ENCODE measurements at places on chromosomes 7 and 10.
A peak's percentile ranks its signal among the peaks of the same experiment; 100 is the strongest.

DNA sequence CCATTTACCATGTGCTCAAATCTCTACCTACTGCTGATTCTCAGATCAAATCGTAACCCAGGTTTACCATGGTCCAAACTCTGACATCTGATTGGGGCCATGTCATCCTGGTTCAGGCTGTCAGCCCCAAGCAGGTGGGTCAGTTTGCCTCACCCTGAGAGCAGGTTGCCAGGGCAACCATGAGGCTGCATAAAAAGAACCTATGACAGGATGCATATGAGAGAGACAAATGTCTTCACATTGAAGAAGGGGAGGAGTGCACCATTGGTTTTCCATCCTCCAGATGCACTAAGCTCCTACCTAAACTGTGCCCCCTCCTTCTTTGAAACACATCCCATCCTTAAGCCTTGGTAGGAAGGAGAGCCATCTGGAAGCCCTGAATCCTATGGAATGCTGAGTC, 10.2 kb downstream of the PRSS1 start:
- DNase-seq: no peak

GRCh38 chr10:77644557-77645243, 7.1 kb upstream of the KCNMA1 start:
- DNase-seq: no peak

DNA sequence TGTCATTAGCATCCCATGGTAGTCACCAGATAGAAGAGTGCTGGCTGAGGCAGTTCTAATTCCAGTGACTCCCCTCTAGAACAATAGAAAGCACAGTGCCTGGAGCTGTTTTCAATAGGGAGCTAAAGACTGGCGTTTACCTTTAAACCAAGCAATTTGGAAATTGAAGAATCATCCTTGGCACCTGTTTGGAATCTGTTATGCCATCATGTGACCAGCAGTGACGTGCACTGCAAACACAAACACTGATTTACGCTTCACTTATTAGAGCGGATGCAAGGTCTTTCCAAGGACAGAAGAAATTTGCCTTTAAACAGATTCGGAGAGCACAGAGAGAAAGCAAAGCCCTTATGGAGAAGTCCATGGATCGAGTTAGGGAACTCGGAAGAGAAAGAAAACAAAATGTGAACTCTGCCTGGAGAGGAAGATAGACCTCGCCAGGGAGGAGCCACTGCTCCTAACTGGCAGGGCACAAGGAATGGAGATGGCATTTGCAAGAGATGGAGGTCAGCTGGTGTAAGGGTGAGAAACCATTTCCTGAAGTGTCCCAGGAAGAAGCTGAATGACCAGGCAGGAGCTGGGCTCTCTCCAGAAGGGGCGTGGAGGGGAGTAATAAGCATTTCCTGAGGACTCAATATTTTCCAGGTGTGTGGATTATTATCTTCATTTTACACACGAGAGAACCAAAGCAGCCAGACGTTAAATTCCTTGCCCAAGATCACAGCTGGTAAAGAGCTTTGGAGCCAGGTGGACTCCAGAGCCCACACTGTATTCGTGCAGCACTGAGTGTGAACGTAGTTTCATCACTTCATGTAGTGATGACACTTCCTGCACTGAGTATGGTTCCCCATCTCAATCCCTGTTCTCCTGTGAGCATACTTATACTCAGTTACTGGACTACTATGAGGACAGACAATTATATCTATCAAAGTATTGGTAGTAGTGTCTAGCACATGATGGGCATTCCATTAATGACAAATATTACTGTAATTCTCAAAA, 97.7 kb downstream of the CUBN start:
- DNase-seq: no peak

DNA sequence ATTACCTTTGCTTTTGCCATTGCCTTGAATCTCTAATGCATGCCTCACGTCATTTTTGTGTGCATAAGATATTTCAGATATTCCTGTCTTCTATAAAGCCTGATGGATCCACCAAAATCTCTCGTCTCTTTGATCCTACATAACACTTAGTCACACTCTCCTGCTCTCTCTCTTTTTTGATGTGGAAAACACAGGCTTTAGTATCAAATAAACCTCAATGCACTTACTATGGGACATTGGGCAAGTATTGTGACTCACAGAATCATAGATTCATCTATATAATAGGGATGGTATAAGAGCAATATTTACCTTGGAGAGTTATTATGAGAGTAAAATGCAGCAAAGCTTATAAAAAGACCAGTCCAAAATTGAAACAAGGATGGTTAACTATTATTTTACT, 39.1 kb downstream of the DKK1 start:
- no peak for DNase-seq

GRCh38 chr10:25627606-25628005, 306.4 kb upstream of the MYO3A start:
- DNase-seq: no peak

DNA sequence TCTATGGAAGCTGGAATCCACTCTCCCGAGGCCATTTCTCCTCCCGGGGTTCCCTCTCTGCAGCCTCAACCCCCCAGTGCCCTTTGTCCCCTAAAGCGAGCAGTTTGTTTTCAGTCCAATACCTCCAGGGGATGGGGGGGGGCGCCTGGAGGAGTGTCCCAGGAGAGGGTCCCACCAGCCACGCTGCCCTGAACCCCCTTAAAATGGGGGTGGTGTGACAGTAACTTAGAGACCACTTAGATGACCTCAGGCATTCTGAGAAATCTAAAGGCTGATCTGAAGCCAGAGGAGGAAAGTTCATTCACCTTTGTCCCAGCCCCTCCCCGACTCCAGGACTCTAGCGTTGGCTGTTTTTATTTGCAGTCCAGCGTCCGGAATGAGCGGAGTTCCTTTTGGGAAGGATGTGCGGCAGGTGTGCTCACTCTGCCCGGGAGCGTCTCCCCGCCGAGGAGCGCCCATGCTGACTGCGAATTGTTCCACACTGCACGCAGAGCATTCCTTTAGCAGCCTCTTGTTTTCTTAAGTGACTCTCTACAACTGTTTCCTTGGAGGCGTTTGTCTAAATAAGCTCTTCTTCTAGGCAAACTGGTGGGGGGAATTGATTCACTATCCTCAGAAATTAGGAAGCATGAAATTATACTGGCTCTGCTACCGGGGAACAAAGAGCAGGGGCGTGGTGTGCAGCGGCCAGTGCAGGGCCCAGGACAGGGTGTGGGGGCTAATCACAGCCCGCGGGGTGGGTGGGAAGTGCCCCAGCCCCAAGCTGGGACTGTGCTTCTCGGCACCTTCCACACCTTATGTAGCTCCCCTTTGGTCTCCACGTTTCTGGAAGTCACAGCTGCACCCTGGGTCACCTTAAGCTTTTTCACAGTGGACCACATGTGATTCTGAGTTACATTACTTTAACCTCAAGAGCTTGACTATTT, 46.3 kb downstream of the SYPL1 start:
- no peak for DNase-seq

GRCh38 chr7:71937840-71938371, 474.2 kb downstream of the CALN1 start:
- no peak for DNase-seq

DNA sequence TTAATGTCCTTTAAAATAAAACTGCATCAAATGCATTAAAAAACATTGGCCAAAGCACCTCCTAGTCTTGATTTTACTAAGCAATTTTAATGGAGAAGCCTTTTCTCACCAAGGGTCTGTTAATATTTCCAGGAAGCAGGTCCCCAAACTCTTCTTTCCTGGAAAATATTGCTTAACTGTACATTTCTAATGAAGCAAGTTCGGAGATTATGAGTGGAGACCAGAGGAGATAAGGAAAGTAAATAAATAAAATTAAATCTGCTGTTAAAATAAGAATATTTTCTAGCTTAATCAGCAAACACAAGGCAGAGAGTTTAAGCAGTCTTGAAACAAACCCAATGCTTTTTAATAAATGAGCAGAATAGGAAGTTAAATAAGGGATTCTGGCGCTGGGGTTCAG, 322.4 kb downstream of the PTEN start:
- no peak for DNase-seq

DNA sequence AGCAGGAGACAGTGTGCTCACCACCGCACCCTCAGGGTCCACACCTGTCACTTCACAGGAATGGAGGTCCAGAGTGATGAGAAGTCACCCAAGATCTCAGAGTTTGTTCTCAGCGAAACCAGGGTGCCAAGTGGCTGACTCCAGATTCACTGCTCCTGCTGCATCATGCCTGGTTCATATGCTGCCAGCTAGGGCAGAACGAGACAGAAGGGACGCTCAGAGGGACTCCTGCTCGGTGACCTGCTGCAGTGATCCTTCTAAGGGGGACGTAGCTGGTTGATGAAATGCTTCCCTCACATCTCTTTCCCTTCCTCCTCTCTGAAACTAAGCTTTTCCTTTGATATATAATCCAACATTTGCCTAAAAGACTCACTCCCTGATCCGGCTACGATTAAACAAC, 248.5 kb downstream of the SFMBT2 start:
- DNase-seq: no peak

DNA sequence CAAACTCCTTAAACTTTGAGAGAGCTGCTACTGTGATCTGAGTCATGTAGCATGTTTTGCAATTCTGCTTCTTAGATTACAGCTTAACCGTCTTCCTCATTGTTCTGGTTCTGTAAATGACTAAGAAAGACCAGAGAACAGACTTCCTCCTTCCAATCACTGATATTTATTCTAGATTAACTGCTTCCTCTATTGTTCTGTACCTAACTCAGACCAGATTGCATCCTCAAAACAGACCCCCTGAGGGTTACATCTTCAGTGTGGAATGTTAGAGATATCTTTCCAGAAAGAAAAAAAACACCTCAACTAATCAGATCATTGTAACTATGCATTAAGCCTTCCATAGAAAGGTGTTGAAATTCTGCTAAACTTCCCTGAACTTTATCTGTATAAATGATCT, 5.7 kb upstream of the PIP start:
- DNase-seq: no peak

DNA sequence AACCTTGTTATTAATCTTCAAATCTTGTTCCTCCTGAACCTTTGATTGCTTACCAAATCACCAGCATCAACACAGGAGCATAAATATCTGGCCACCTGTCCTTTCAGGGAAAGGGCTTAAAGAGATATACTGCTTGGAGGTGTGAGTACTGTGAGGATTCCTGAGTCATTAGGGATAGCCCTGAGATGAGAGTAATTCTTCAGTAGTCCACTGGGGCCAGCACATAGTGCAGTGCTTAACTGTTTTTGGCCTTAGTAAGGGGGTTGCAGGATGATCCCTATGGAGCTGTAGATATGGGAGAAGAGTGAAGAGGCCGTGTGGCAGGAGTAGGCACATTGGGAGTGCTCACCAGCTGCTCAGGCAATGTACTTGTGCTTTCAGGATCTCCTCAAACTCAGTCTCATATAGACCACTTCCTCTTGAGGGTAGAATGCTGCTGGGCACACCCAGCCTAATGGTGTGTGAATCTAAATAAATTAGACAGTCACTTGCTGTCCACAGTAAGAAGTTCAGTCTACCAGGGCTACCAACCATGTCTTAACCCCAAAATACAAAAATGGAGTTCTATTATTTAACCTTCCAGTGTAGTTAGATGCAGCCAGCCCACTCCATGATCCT, 26.5 kb upstream of the GPR141 start:
- DNase-seq: no peak

- no peak for DNase-seq
Measured at GRCh38 chr10:10545771-10546170, 471.9 kb upstream of the CELF2 start.

DNA sequence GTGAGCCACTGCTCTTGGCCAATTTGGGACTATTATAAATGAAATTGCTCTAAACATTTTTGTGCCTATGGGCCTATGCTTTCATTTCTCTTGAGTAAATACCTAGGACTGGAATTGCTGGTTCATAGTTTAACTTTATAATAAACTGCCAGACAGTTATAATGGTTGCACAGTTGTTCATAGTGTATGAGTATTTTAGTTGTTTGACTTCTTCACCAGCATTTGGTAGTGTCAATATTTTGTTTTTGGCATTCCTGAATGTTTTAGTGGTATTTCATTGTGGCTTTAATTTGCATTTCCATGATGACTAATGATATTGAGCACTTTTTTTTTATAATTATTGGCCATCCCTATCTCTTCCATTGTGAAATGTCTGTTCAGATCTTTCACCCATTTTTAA, 29.5 kb downstream of the PLEKHA8 start:
- no peak for DNase-seq

DNA sequence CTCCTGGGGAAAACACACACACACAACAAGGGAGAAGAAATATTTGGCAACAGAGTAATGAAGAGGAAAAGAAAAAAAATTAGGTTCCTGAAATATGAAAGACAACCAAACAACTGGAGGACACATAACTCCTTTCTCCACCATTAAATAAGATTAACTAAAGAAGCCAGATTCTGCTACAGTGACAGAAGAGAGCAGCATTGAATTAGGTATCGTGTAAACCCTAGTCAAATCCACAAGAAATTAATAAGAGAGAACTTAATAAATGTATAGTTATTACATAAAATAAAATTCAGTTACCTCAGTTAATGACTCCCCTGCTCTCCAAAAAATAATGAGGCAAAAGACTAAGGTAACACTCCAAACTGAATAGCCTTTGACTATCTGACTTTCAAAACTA, 306.7 kb downstream of the CRPPA start:
- no peak for DNase-seq

DNA sequence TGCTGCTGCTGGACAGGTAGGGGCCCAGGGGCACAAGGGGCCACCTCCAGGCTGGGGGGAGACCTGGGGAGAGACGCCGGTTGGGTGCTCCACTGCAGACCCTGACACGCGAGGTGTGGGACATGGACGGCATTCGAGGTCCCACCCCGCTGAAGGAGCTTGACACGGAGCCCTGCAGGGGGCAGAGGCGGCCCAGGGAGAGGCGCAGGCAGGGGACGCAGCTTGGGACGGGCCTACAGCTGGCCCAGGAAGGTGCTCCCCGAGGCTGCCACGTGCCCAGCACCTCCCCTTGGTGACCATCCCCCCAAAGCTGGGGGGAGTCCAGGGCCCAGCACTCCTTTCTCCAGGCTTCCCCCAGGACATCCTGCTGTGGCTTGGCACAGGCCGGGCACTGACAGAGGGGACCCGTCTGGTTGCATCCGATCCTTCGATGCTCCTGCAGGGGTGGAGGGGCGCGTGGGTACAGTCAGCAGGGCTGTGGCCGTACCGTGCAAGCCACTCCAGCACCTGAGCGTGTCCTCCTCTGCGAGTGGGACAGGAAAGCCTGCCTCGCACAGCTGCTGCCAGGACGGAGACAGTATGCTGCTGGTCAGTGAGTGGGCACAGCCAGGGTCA, 174.4 kb downstream of the ELFN1 start:
- no peak for DNase-seq

DNA sequence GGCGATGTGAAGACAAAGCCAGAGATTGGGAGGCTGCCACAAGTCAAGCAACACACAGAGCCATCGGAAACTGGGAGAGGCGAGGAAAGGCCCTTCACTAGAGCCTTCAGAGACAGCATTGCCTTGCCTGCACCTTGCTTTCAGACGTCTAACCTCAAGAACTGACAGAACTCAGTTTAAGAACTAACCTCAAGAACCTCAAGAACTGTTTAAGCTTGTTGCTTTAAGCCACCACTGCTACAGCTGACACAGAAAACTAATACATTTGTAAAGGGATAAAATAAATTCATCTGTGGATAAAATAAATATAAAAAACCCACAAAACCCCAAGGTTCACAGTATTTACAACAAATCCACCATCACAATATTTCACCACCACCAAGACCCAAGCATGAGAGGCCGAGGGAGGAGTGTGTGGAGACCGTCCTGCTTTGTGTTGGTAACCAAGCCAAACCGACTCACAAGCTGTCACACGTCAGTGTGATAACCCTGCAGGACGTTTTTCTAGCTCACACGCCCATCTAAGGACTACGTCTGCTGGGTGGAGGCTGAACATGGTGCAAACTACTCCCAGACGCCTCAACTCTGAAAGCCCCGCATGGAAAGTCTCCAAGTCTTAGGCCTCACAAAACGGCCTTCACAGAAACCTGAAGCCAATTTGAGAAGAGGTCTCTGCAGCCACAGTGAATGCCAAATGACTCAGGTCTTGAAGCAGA, 116.8 kb downstream of the ABLIM1 start:
- DNase-seq: peak; percentile 56
